ENCODE measurements at places on chromosomes 5 and 9.

GRCh38 chr5:134411546-134412266 is at the start of gene CDKN2AIPNL:
Gene CDKN2AIPNL (minus strand): TSS chr5:134411881. CDS start chr5:134411854, 27 bp downstream.
- DNase-seq: peak; percentile 41

DNA sequence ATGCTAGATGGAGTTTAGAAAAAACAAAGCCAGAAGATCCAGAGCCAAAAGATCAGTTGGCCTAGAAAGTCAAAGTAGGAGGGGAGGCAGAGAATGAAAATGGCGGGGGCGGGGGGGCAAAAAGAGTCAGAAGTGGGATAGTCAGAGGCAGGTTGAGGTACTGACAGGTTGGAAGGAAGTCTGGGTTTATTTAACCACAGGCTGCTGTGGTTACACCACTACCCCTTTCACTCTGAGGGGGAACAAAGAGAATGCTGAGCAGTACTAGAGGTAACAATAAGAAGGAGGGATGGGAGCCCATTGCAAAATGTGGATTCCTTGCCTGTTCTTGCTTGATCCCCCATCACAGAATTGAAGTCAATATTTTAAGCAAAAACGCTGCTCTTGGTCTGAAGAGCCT is 111.8 kb downstream of the CAVIN4 start:
- DNase-seq: no peak

DNA sequence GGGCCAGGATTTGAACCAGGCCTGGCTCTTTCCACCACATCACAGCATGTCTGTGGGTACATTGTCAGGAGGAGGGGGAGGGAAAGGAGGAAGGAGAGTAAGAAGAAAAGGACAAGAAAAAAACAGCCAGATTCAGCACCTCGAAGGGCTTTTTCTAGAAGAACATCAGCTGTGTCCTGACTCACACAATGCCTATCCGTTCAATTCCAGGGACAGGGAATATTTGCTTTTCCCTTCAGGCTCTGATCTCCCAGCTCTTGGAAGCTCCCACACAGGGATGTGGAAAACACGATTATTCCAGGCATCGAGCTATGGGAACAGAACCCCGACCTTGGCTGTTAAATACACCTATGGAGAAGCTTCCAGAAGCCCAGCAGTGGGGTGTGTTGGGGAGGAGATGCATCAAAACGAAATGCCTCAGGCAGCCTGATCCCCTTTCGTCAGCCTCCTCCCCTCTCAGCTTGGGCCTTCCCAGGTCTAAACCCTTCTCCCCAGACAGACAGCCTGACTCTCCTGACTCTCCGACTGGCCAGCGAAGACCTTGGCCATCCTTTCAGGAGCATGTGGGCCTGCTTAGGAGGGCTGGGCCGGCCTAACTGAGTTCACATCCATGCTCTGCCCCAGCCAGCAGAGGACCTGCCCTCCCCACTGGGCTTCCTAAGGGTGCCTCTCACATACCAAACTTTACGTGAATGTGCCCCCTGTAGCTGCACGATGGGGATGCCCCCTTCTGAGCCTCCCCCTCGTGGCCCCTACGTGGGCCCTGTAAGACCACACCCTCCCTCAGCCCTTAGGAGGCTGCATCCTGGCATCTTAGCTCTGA is 54.4 kb downstream of the NEURL1B start:
- DNase-seq: no peak

DNA sequence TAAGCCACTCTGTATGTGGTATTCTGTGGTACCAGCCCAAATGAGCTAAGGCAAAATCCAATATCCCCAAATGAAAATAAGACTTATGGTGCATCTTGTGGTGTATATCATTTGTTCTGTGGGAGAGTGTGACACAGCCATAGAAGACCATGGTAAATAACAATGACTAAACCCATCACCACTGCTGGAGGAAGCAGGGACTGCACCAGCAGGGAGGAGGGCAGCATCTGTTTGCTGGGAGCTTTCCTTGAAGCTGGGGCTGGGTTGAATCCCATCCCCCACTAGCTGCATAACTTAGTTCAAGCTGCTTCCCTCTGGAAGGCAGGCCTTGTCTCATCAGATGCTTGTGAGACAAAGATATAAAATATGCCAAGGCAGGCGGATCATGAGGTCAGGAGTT is 14.2 kb downstream of the GADD45G start:
- no peak for DNase-seq

DNA sequence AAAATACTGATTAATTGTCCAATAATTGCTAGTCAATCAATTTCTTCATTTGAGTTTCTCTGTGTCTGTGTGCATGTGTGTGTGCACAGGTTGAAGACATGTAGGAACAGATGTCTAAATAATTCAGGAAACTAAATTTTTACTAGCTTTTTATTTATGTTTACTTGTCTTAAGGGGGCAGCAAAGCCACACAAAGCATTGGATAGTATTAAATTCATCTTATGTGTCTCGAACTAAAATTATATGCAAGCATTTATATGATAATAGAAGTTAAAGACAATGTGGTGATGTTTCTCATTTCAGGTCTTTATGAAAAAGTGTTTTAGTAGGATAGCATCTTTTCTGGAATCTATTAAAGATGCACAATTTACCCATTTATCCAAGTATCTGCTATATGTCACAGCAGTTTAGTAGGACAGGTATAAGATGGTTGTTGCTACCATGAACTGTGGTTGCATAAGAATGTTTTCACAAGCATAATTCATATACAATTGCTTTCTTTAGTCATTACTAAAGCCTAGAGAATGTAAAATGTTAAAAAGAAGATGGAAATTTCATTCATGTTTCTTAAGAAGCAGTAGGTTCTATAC is 784.6 kb upstream of the NUDT12 start:
- no peak for DNase-seq

GRCh38 chr9:98702835-98703380 is 5.8 kb downstream of the GABBR2 start:
- no peak for DNase-seq

DNA sequence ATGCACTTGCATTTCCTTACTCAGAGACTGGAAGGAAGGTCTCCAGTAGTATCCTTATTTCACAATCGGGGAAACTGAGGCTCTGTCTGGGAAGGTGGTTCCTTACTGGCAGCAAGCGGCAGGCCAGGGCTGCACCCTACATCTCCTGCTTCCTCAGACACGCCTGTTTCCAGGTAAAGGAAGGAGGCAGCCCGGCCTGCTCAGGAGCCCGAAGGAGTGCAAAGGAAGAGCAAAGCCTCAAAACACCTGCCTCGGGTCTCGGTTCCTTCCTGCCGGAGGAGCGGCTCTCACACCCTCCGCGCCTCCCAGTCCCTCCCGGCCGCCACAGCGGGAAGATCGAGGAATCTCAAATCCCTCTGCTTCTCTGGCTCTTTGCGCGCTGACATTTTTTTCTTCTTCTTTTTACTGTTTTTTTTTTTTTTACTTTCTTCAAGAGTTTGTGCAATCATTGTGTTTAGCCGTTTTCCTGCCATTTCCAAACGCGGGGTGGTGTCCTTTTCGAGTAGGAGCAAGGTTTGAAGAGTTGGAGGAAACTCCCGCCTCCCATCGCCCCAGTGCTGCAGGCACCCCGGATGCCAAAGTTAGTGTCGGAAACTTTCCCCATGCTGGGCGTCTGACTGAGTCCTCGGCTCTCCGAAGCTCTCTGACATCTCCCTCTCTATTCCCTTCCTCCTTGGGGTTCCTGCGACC is 1.0 kb downstream of the GGTA1 start:
- no peak for DNase-seq
